ENCODE measurements at places on chromosomes 1 and 21.
A peak's percentile ranks its signal among the peaks of the same experiment; 100 is the strongest.

- no peak for DNase-seq
These were observed 44.3 kb downstream of the CDC14A start for GRCh38 chr1:100396651-100397050.

DNA sequence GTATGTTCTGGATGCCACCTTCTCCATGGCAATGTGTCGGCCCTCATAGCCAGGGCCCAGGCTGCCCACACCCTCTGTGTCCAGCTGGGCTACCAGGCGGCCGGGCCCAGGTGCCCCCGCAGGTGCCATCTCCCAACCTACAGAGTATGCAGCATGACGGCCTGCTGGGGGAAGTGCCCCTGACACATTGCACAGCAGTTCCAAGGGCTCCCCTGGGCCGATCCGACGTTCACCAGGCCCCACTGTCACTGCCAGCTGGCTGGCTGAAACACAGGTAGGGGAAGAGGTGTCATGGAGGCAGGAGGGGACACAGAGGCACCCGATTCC is 5.4 kb downstream of the IGSF8 start:
- no peak for DNase-seq

- DNase-seq = no peak
These were observed 18.0 kb upstream of the BTG2 start for GRCh38 chr1:203287109-203287893.

- DNase-seq = no peak
These were observed 134.2 kb upstream of the IPO9 start for GRCh38 chr1:201694608-201695335.

GRCh38 chr1:221430152-221430960 is 311.5 kb downstream of the DUSP10 start:
- no peak for DNase-seq

- no peak for DNase-seq
These were observed 206.0 kb upstream of the HMCN1 start for GRCh38 chr1:185528084-185528676.

GRCh38 chr1:153609585-153609907 is 3.4 kb downstream of the S100A16 start:
- no peak for DNase-seq

- no peak for DNase-seq
These were observed 32.0 kb downstream of the S100A6 start for GRCh38 chr1:153503766-153504165.

DNA sequence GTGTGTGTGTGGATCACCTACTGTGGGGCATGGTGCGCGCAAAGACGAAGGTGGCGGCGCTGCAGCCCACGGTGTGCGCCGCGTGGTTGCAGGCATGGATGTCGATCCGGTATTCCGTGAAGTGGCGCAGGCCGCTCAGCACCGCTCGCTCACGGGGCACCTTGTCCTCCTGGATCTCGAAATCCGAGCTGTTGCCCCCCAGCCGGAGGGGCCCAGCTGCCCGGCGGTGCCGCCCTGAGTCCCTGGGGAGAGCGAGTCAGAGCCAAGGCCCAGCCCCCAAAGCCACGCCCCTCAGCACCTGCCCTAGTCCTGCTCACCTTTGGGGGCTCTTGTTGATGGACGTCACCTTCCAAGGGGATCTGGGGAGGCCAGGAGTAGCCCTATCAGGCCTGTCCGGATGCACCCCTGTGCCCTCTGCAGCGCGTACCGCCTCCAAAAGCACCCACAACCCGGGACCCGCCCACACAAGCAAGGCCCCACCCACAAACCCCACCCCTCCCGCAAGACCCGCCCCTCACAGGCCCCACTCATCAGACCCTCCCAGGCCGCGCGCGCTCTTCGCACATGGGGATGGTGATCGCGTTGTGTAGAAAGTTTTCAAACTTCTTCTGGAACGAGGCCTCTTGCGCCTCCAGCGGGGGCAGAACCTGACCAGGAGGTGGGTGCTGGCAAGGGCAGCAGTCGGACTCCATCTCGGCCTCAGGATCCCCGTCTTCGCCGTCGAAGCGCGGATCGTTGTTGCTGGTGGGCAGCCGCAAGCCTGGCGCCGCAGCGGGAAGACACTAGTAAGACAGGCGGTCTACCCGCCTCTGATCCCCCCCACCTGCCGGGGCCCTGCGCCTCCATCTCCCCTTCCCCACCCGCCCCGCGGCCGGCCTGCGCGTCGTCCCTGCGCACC is 13.6 kb downstream of the INSRR start:
- DNase-seq = no peak

DNA sequence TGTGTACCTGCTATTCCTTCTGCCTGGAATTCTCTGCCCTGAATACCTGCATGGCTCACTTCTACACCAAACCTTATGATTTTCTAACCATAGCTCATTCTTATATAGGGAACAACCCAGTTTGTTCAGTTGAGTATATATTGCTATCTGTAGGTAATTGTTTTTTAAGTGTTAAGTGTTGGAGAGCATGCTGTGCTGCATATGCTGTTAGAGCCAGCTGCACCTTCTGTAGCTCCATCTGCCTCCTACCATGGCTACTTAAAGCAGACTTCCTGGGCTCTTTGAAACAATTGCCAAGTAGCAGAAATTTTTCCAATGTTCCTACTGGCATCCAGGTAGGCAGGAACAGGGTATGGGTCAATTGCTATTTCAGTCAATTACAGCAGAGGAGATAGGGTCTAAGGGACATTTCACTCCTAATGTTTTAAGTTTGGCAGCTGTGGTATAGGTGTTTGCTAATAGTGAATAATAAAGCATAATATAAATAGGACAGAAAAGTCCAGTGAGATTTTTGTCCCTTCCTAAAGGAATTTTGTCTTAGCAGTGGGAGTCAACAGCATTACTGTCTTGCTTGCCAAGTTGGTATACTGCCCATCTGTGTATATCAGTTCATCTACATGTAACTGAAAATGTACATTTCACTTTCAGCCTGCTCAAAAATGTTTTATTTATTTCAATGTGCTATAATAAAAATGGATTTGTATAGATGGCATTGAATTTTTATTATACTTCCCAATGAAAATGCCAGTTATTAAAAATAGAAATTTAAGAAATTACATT is 34.0 kb upstream of the C1orf115 start:
- DNase-seq = no peak

GRCh38 chr1:81834921-81835698 is 34.4 kb downstream of the ADGRL2 start:
- no peak for DNase-seq

- DNase-seq = peak; percentile 20
These were observed 807 bp downstream of the CEP85 start for GRCh38 chr1:26234644-26235370.

GRCh38 chr1:228147151-228147693 is 2.5 kb upstream of the GJC2 start:
- no peak for DNase-seq

DNA sequence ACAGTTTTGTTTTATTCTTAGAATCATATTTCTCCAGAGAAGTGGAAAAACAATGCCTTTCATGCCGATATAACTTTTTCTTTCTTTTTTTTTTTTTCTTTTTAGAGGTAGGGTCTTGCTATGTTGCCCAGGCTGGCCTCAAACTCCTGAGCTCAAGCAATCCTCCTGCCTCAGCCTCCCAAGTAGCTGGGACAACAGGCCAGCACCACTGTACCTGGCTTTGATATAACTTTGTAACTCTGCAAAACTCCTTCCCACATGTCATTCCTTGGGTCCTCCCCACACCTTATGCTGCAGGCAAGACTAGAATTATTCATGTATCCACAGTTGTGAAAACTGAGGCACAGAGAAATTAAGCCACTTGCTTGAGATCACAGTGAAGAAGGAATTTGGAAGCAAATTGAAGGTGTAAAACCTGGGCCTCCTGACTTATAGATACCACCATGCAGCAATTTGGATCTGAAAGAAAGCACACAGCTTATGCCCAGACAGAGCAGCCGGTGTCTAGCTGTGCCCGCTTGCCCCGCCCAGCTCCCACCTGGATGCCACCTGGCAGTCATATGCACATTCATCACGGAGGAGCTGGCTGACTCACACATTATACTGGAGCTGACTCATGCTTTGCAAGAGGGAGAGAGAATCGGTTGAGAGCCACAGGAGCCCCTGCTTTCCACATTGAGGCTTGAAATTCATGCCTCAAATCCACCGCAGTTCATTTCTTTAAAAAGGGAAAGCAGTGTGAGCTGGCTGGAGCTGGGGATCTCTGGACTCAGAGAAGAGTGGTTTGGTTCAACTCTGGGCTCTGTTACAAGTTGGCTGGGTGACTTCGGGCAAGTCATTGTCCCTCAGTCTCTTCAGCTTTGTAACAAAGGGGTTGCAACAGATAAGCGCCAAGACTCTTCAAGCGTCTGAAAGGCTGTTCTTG is 8.3 kb upstream of the SLC2A1 start:
- DNase-seq = peak; percentile 94

- peak; percentile 9 for DNase-seq
These were observed 15.8 kb downstream of the RNF223 start for GRCh38 chr1:1058088-1058905.

DNA sequence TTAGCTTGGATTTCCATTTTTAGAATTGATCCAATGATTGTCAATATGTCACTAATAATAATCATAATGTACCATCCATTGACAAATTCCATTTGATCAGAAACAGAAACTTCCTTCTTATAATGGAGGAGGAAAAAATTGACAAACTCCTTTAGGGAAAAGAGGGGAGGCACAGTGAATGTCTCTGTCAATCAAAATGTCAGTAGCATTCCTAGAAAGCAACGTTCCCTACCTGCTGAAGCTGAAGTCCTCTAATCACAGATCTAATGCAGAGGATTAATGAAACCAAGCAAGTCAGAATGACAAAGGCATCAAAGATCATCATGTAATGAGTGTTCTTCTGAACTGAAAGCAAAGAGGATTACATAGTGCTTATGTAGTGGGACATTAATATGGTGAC is 22.4 kb downstream of the MCOLN3 start:
- no peak for DNase-seq

DNA sequence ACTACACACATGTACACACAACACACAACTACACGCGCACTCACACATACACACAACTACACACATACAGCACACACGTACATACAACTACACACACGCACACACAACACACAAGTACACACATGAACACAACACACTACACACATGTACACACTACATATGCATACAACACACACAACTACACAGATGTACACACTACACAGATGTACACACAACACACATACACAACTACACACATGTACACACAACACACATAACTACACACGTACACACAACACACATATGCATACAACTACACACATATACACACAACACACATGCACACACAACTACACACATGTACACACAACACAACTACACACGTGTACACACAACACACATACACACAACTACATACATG is 318.6 kb downstream of the CAMTA1 start:
- no peak for DNase-seq

- DNase-seq = no peak
These were observed 20.9 kb downstream of the POFUT2 start for GRCh38 chr21:45266518-45267389.

DNA sequence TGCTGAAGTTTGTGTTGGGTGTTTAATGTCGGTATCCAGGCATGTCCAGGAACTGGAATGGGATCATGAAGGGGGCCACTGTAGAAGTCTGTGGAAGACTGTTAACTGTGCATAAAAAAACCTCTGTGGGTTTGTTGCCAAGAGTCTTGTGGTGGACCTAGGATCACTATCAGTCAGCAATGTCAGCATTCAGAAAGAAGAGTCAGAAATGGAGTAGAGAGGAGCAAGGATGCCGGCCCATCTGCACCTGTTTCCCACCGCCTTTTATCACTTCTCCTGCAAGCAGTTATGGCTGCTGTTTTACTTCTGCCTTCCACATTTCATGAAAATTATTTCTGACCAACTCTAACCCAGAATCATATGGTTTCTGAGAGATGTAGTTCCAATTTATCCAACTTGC is 36.7 kb downstream of the CLCA4 start:
- no peak for DNase-seq

GRCh38 chr1:218164111-218164929 is 120.8 kb upstream of the RRP15 start:
- no peak for DNase-seq

GRCh38 chr1:213982672-213983492 is 4.9 kb upstream of the PROX1 start:
- no peak for DNase-seq

DNA sequence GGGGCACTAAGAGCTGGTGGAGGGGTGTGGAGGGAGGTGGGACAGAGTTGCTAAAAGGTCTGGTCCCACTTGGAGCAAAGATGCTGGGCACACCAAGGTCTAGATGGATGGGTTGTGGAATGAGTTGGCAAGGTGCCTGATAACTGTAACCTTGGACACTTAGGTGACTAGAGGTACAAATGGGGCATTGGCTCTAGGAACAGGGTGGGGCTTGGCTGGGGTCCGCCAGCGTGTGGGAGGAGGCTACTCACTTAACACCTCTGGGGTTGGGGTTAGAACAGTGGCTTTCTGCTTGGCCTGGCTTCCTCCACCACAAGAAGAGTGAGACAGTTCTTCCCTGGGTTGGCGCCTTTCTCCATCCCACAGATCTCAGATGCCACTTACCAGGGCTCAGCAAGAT is 17.2 kb downstream of the KCNA2 start:
- no peak for DNase-seq

DNA sequence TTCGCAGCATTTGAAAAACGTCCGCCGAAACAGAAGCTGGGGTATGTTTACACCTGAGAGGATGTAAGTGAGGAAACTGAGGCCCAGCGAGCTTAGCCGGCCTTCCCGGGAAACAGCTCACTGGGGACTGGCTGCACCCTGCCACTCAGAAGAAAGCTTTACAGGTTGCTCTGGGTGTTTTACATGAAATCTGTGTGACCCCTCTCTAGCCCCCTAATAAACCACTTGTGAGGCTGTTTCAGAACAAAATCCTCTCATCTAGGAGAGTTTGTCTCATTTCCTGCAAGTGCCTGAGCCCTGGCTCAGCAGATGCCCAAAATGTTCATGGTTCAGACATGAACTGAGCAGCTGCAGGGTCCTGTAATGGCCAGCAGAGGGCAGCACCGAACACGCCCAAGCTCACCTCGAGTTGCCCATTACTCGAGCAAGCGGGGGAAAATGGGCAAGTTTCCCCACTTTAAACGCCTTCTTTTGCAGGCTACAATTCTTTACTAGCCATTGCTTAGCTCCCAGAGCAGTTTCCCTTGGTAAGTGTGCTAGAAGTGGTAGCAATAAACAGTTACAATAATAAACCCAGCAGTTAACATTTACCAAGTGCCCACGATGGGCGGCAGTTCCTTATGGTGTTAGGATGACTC is 76.4 kb downstream of the FHAD1 start:
- DNase-seq = peak; percentile 69

- DNase-seq = no peak
These were observed 25.0 kb downstream of the EPHA2 start for GRCh38 chr1:16130827-16131226.

DNA sequence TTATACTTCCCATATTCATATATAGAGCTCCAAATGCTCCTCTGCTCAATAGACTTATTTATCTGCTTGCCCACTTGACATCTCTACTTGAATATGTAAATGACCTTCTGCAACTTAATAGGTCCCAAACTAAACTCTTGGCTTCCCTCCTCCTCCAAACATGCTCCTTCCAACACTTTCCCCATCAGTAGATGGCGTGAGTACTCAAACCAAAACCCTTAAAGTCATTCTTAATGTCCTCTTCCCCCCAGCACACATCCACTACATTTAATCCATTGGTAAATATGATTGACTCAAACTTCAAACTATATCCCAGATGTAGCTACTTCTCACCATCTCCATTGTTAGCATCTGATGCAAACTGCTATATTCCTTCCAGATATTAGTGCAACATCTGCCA is 48.5 kb upstream of the PBX1 start:
- peak; percentile 10 for DNase-seq

All from ACHN (cell line).